ENCODE measurements at places on chromosomes 7 and 10. TPM values are rescaled to one million over a fixed set of nuclear protein-coding genes. Genes with fewer than 3 reads are reported as not detected.

GRCh38 chr10:4586776-4587175 lies 239.2 kb upstream of the AKR1E2 start:
- peak; percentile 65 for DNase-seq

DNA sequence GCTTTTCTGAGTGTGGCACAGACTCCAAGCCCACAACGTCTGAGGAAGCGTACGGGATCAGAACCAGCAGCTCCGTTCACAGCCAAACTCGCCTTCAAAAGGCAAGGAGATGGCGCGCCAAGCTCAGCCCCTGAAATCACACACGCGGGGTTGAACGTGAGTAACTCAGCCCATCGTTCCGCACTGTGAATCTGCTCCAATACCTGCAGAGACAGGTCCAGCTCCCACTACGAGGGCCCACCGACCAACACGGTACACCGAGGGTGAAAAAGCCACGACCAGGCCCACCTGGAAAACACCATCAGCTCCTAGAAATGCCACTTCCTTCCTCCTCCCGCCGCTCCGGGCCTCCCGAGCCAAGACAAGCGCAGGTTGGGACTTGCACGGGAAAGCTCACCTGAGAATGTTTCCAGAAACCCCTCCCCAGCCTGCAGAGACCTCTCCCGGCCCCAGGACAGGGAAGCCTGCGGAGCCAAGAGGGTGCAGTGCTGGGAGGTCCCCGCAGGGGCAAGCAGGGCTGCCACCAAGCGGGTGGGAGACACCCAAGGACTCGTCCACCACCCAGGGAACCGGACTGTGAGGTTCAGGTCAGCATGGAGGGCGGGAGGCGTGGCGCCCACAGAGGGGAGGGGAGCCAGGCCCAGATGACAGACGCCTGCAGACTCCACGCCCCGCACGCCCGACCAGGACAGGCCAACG lies 93.9 kb upstream of the PDGFA start:
- DNase-seq = peak; percentile 65

GRCh38 chr10:13719425-13719824 lies 132.7 kb downstream of the PRPF18 start:
- peak; percentile 33 for DNase-seq

DNA sequence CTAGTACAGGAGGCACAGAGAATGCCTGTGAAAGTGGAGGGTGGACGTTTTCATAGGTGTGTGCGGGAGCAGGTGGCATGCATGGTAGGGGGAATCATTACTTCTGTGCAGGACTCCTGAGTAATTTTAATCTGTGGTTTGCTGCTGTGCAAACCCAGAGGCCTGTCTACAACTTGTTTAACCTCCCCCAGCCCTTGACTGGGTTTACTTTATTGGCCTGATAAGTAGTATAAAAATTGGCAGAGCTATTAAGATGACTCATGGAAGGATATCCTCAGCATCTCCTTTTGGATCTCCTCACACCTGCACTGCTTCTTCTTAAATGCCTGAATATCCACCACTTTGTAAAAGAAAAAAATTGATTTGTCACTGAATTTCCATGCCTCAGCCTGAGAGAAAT lies 104.8 kb downstream of the AUTS2 start:
- no peak for DNase-seq

DNA sequence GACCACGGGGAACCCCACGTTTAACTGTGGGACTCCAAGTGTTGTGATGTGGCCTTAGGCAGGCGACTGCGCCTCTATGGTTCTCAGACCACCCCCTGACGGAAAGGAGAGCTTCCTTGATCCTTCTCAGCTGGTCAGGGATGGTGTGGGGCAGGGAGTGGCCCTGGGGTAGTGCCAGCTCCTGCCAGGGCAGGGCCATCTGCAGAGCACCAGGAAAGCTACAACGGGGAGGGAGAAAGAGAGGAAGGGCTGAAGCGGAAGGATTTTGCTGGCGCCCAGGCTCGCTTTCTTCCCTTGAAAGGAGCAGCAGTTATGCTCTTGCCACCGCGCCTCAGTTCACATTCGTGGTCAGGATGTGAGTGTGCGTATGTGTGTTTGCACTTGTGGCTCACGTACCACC lies 74.9 kb upstream of the PCBD1 start:
- DNase-seq = no peak

DNA sequence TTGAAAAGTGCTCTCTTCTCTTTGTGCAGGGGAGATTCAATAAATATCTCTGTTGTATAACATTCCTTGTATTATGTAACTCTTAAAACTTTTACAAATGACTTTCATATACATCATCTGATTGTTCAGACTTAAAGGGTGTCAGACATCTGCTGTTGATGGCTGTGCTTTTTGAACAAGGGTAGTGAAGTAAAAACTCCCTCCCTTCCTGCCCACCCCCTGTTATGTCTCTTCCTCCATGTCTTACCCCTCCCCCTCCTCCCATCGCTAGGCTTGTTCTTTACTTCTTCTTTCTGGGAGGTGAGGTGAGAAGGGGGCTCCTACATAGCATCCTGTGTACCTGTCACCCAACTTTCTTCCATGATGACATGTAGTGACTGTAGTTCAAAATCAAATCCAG lies 23.4 kb upstream of the ABCB4 start:
- DNase-seq = no peak

- no peak for DNase-seq
These were observed 6.8 kb upstream of the LRRC4 start for GRCh38 chr7:128037880-128038619.

GRCh38 chr10:44635176-44635575 lies 250.3 kb upstream of the CXCL12 start:
- no peak for DNase-seq

DNA sequence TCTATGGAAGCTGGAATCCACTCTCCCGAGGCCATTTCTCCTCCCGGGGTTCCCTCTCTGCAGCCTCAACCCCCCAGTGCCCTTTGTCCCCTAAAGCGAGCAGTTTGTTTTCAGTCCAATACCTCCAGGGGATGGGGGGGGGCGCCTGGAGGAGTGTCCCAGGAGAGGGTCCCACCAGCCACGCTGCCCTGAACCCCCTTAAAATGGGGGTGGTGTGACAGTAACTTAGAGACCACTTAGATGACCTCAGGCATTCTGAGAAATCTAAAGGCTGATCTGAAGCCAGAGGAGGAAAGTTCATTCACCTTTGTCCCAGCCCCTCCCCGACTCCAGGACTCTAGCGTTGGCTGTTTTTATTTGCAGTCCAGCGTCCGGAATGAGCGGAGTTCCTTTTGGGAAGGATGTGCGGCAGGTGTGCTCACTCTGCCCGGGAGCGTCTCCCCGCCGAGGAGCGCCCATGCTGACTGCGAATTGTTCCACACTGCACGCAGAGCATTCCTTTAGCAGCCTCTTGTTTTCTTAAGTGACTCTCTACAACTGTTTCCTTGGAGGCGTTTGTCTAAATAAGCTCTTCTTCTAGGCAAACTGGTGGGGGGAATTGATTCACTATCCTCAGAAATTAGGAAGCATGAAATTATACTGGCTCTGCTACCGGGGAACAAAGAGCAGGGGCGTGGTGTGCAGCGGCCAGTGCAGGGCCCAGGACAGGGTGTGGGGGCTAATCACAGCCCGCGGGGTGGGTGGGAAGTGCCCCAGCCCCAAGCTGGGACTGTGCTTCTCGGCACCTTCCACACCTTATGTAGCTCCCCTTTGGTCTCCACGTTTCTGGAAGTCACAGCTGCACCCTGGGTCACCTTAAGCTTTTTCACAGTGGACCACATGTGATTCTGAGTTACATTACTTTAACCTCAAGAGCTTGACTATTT lies 46.3 kb downstream of the SYPL1 start:
- no peak for DNase-seq

- no peak for DNase-seq
These were observed 58.3 kb upstream of the COBL start for GRCh38 chr7:51374936-51375335.

TRIM56 gene
- total RNA-seq = 22.4 TPM

NACAD gene
- 1.4 TPM for total RNA-seq
